Motor neuron (in vitro differentiated cells): ENCODE measurements at places on chromosomes 12 and 14. TPM values are rescaled to one million over a fixed set of nuclear protein-coding genes. Genes with fewer than 3 reads are reported as not detected.

HOXC13 gene
- 0.10 and 0.14 TPM in 2 replicates for total RNA-seq

PSEN1 gene
- total RNA-seq: 31.1 and 35.0 TPM in 2 replicates

ZDHHC22 gene
- total RNA-seq: 0.13 and 1.7 TPM in 2 replicates

KLRC4 gene
- total RNA-seq: not detected in 2 replicates

COQ6 gene
- total RNA-seq: 23.0 and 26.2 TPM in 2 replicates

SSTR1 gene
- 0.40 and 0.96 TPM in 2 replicates for total RNA-seq

ZNF891 gene
- 1.2 and 1.5 TPM in 2 replicates for total RNA-seq

KRT83 gene
- total RNA-seq: 0.46 TPM in 1 of 2 replicates, not detected in the other

TOMM20L gene
- total RNA-seq: not detected in 2 replicates

ALKBH1 gene
- total RNA-seq: 9.9 and 11.9 TPM in 2 replicates

- no peak for ATAC-seq
Observed at GRCh38 chr14:88421286-88421685, 35.8 kb downstream of the SPATA7 start.

- ATAC-seq: no peak
Observed at GRCh38 chr12:65113621-65114035, 7.5 kb downstream of the WIF1 start.

DNA sequence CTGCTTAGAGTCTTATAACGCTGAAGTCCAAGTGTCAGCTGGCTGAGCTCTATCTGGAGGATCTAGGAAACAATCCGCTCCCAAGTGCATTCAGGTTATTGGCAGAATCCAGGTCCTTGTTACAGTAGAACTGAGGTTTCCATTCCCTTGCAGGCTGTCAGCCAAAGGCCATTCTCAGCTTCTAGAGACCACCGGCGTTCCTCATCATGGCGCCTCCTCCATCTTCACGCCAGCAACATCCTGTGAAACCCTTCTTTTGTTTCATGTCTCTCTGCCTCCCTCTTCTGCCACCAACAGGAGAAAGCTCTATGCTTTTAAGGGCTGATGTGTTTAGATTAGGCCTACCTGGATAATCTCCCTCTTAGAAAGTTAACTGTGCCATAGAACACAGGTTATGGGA lies 133.0 kb upstream of the RASSF8 start:
- ATAC-seq: no peak

DNA sequence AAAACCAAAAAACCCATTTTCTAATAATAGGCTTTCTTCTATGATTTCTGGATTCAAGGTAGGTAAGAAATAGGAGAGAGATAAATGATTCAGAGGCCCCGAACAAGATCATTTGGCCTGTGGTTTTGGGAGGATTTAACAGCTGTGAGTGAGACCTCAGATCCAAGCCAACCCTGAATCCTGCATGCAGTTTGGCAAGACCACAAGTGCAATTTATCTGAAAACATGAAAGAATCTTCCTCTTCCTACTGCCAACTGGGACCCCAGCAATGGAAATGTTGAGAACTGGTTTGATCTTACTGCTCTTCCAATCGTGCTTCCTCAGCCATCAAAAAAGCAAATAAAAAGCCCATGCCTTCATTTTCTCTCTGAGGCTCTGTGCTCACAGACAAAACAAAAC lies 519.7 kb upstream of the TBX3 start:
- no peak for ATAC-seq

DNA sequence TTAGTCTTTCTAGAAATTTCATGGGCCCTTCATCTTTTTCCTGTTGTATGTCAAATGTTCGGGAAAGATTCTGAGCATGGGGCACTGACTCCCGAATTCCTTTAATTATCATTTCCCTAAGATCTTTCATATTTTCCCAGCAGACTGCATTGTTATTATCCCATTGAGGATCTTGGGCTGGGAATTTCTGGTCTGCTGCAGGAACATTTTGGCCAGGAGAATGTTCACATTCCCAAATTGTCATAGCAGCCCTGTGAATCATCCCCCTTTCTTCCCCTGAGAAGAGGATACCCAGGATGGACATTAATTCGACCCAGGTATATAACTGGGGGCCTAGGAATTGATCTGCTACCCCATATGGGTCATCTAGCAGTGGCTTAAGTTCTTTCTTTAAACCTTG lies 112.5 kb downstream of the RIN3 start:
- no peak for ATAC-seq

- ATAC-seq: peak; percentile 23
Observed at GRCh38 chr12:65593239-65593701, 231.0 kb upstream of the HMGA2 start.

DNA sequence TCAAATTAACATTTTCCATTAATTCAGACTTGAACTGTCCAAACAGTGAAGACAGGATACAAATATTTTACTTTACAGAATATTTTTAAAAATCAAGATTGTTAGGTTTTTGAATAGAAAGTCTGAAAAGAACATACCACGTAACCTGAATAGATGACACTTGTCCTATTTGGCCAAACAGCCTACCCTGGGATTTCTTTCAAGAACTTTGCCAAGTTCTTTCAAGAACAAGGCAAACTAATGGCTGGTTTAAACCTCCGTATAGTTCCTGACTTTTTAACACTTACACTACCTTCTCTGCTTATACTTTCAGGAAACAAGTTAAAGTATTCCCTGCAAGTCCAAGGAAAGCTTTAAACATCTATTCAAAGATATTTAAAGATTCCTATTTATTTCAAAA lies 35.0 kb downstream of the MAP4K5 start:
- ATAC-seq: no peak

DNA sequence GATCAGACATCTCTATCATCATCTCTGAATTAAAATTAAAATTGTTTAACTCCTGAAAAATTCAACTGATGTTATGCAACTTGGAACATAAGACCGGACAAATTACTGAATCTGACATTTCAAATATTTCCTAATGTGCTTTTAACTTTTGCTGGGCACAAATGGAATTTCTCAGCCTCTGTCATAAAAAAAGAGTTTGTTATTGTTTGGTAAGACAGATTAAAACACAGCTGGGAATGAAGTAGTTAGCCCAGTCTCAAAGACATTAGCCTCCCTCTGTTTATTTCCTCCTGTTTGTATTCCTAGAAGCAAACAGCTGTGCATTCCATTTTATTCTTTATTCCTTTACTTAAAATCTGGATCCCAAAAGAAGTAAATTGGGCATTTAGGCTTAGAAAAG lies 29.4 kb downstream of the PLEKHA5 start:
- ATAC-seq: no peak

GRCh38 chr12:118651487-118651886 lies 275.1 kb downstream of the SUDS3 start:
- no peak for ATAC-seq

DNA sequence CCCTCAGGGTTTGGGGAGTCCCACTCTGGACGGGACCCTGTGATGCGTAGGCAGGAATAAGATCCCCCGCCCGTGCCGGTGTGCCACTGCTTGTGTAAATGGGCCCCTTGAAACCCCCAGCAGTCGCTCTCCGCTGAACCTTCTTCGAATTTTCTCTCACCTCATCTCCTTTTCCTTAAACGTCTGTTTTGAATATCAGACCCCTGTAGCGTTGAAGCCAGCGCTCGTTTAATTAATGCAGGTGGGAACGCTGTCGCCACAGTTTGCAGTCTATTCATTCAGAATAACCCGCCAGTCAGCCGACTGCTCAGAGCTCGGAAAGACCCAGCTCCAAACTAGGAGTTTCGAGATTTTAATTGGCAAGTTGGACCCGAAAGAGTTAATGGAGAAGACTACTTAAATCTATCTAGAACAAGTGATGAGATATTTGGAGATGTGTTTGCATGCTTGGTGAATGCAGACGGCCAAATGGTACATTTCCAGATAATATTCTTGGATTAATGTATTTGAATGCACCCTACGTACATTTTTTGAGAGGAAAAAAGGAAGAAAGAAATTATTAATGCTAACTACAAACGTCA lies 739 bp upstream of the PPP2R5E start:
- ATAC-seq: no peak

GRCh38 chr12:3904999-3905398 lies 31.8 kb upstream of the PARP11 start:
- ATAC-seq: no peak

DNA sequence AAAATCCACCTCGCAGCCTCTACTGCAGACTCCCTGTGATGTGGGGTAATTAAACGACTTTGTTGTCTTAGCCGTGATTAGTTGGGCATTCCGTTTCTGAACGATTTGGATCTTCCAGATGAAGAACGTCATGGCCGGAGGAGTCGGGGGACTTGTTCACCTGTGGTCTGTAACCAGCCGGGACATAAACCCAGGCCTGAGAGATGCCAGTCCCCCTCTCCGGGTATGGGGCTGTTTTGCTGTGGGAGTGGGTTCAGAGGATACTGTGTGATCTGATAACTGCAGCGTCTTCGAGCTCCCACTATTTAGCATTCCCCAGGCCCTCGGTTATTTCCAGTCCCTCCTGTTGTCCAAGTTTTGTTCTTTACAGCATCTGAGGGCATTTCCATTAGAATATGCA lies 96.1 kb downstream of the PIWIL1 start:
- ATAC-seq: no peak

DNA sequence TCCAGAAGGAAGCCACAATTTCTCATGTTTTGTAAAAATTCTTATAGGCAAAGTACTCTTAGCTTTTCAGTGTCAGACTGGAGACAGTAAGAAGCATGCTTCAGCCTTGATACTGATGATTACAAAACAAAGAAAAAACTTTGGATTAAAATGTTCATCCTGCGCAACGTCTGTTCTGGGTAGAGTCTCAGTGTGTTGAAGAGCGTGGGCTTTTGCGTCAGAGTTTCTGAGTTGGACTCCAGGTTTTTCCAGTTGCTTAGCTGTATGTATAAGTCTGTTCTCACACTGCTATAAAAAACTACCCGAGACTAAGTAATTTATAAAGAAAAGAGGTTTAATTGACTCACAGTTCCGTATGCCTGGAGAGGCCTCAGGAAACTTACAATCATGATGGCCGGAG lies 508.1 kb downstream of the DIO2 start:
- ATAC-seq: no peak

DNA sequence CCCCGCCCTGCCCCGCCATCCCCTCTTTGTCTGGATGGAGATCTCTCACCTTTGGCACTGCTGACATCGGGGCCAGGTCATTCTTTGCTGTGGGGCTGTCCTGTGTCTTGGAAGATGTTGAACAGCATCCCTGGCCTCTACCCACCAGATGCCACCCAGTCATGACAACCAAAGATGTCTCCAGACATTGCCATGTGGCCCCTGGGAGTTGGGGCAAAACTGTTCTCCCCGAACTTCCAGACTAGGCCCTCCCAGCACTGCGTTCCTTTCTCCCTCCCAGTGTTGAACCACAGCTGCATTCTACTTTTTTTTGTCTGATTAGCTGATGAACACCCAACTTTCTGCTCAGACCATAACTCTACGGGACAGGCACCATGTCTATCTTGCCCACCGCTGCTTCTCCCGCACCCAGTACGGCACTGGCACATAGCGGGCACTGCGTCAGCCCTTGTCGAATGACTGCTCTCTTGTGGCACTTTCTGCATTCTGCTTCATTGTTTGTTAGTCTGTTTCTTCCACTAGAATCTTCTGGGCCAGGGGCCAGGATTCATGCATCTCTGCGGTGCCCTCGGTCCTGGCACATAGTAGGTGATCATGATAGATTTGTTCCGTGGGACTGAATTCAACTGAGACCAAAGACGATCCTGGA lies 13.1 kb upstream of the MYL2 start:
- no peak for ATAC-seq

- no peak for ATAC-seq
Observed at GRCh38 chr14:86838363-86838762, 1154.6 kb downstream of the GALC start.

DNA sequence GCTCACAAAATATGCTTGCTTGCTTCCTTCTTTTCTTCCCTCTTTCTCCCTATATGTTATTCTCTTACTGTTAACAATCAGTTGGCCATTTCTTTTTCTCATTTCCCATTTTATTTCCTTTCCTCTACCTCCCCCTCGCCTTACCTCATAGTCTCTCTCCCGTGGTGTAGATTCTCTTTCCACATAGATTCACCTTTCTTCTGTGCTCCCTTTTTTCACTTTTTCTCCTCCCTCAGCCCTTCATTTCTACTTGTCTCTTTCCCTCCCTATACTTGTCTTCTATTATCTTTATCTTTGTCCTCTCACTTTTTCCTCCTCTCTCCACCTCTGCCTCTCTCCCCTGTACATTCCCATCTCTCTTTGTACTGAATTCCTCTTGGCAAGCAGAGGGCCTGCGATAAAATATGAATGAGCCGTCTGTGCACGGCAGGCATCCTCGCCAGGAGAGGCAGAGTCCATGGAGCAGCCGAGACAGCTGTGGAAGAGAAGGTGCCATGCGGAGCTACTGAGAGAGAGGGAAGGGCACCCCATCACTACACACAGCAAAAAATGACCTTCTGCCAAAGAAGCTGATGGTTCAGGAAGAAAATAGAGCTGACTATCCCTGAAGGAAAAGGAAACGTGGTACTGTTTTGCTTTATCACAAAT lies 12.1 kb downstream of the C14orf93 start:
- ATAC-seq: no peak

DNA sequence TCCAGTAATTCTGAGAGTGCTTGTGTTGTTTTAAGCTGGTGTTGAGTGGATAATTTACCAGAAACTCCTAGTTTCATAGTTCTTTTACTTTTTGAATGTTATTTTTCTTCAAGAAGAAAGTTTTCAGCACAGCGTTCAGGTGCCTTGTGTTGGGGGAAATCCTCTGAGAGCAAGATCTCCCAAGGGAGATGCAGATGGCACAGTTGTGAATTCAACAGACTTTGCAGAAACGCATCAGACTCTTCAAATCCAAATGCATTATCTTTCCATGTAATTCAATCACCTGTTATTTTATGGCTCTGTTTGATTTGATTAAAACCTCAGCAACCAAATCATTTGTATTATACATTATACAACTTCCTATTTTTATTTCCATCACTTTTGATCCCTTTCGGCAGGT lies 439.9 kb downstream of the EGLN3 start:
- ATAC-seq: no peak

DNA sequence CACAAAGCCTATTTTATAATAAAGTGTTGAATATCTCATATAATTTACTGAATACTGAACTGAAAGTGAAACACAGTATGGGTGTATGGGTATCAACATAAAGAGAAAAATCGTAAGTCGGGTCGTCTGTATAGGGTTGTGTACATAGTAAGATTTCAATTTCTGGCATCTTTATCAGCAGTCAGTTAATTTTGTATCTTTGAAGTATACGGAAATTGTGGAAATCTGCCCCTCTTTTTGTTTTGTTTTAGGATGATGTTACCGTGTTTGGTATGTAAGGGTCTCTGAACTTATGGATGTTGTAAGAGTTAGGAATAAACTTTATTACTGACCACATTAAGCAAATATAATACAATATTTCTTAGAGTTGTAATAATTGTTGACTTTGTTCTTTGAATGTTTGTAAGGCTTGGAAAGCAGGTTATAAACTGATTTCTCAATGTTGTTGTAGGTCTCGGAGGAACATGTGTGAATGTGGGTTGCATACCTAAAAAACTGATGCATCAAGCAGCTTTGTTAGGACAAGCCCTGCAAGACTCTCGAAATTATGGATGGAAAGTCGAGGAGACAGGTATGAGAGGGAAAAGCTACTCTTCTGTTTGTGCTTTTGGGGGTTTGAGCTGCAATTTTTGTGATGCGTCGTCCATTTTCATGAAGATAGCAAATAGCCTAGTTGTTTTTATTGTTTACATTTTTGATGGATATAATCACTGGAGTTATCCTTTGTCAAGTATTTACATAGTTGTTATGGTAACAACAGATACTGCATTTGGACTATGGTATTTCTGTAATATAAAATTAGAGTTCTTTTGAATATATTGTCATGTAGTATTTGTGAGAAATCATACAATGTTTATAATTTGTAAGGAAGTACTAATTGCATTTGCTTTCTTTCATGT lies 12.0 kb downstream of the EID3 start:
- ATAC-seq: no peak
